ENCODE measurements at places on chromosomes 12 and 14. TPM values are rescaled to one million over a fixed set of nuclear protein-coding genes. Genes with fewer than 3 reads are reported as not detected.

GRCh38 chr14:90019824-90020523 is 41.8 kb upstream of the KCNK13 start:
- no peak for ATAC-seq

DNA sequence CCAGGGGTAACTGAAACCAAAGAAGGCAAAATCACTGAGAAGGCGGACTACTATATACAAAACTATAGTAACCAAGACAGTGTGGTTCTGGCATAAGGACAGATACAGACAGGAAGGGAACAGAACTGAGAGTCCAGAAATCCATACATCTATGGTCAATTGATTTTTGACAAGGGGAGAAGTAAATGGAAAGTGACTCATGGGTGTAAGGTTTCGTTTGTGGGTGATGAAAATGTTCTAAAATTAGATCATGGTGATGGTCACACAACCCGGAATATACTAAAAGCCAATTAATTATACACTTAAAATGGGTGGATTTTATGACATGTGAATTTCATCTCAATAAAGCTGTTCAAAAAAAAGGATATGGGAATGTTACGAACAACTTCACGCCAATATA is 18.7 kb downstream of the ANGEL1 start:
- ATAC-seq, result no peak

DNA sequence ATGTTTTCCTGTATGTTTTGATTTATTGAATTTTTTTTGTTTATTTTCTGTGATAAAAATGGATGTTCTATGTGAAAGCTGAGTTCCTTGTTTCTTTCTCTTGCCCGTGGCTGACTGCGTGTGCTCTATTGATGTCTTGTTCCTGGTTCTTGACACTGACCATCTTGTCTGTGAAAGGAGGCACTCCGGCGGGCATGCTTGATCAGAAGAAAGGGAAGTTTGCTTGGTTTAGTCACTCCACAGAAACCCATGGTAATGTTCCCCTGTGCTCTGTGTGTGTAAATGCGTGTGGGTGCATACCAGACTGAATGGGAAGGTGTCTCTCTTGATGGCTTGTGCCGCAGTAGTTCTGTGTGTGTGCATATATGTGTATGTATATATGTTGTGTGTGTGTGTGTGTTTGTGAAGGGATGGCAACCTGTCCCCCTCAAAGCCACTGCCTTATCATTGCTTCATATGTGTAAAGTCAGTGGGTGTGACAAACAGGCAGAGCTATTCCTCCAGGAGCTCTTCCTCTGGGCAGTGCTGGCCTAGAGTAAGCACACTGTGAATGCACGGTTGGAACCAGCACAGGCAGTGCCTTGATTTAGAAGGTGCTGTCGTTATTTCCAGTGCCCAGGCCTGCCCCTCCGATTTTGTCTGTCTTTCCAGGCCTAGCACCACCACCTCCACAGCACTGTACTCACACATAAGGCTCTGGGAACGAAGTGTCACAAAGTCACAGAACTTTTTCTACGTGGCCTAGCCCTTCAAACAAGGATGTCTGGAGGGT is 247.3 kb upstream of the FKBP4 start:
- ATAC-seq, result no peak

- ATAC-seq, result no peak
Measured at GRCh38 chr14:29576927-29577326, 350.7 kb downstream of the PRKD1 start.

DNA sequence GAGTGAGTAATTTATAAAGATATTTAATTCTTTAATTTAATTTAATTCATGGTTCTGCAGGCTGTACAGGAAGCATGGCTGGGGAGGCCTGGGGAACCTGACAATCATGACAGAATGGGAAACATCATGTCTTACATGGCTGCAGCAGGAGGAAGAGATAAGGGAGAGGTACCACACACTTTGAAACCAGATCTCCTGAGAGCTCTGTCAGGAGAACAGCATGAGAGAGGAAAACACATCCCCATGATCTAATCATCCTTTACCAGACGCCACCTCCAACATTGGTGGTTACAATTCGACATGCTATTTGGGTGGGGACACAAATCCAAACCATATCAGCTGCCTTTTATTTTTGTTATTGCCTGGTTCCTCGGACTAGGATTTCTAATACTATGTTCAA is 928.6 kb downstream of the TMEM121 start:
- no peak for ATAC-seq

DNA sequence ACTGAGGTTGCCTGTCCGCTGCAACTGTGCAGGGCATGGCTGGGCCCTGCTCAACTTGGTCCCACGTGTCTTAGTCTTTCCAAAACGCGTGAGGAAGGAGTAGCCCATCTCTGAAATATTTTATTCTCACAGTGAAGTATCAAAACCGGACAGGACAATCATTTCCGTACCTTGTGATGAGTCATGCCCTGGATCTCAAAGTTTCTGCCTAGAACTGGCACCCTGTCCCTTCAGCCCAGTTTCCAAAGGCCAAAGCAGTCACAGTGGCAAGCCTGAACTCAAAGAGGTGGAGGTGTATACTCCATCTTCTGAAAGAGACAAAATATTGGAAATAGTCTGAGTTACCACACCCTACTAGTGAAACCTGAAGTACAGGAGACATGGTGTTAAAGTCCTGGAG is 28.5 kb upstream of the SRGAP1 start:
- peak; percentile 38 for ATAC-seq

DNA sequence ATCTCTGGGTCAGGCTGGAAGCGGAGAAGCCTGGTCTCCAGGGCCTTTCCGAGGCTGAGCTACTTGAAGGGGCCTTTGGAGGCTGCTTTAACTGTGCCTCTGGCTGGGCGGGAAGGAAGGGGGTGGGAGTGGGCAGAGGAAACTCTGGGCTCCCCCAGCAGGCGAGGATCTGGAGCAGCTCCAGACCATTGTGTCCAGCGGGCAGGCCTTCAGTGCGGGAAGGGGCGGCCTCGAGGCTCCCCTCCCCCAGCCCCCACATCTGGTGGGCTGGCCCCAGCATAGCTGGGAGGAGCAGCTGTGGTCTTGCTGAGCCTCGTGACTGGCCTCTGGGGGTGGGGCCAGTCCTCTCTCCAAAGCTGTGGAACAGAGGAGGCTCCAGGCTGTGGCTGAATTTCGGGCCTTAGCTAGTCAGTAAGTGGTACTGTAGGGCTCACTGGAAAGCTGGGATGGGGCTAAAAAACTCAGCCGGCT is 3.4 kb downstream of the TAMALIN start:
- peak; percentile 26 for ATAC-seq

Gene GPR135
- 0.56 TPM for total RNA-seq

Gene CCDC88C
- 26.7 TPM for total RNA-seq

Gene UBE2N
- 89.2 TPM for total RNA-seq

Gene OTOGL
- total RNA-seq, result 0.04 TPM

All from esophagus mucosa (tissue), 1 donor.